IPS DF 6.9 (cell line): ENCODE measurements at places on chromosomes 6 and 20.

GRCh38 chr6:118638288-118638687 is 13.1 kb downstream of the CEP85L start:
- no peak for DNase-seq

DNA sequence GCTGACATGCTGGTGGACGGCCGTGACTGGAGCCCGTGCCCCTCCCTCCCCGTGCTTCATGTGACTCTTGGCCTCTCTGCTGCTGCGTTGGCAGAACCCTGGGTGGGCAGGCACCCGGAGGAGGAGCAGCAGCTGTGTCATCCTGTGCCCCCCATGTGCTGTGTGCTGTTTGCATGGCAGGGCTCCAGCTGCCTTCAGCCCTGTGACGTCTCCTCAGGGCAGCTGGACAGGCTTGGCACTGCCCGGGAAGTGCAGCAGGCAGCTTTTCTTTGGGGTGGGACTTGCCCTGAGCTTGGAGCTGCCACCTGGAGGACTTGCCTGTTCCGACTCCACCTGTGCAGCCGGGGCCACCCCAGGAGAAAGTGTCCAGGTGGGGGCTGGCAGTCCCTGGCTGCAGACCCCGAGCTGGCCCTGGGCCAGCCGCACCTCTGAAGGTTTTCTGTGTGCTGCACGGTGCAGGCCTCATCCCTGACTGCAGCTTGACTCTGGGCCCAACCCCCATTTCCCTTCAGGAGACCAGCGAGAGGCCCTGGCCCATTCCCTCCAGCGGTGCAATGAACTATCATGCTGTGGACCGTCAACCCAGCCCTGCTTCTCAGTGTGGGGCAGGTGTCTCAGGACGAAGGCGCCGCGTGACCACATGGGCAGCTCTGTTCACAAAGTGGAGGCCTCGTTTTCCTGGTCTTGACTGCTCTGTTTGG is 8.1 kb downstream of the NPBWR2 start:
- DNase-seq, result no peak

- no peak for DNase-seq
Observed at GRCh38 chr6:72132851-72133250, 246.5 kb downstream of the RIMS1 start.

GRCh38 chr20:52104546-52105441 is 86.8 kb downstream of the ZFP64 start:
- DNase-seq, result no peak

- DNase-seq, result no peak
Observed at GRCh38 chr6:70303034-70303525, at the start of gene COL9A1. TSS of gene COL9A1 (minus strand) at chr6:70303084. CDS start at chr6:70302924, 160 bp downstream.

DNA sequence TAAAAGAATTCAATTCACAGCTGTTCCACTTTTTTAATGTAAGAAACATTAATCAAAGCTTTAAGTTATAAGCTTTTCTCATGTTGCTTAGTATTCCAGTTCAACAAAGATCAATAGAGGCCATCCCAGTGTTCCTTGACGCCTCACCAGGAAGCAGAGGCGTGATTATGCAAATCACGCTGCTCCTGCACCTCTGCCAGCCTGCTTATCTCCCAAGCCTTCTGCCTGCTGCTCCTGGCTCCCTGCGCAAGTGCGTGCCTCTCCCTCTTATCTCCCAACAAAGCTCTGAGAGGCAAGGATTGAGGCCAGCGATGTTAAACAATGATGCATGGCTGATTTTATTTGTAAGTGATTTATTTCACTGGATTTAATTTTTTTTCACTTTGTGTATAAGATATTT is 42.8 kb downstream of the INSM1 start:
- peak; percentile 18 for DNase-seq

DNA sequence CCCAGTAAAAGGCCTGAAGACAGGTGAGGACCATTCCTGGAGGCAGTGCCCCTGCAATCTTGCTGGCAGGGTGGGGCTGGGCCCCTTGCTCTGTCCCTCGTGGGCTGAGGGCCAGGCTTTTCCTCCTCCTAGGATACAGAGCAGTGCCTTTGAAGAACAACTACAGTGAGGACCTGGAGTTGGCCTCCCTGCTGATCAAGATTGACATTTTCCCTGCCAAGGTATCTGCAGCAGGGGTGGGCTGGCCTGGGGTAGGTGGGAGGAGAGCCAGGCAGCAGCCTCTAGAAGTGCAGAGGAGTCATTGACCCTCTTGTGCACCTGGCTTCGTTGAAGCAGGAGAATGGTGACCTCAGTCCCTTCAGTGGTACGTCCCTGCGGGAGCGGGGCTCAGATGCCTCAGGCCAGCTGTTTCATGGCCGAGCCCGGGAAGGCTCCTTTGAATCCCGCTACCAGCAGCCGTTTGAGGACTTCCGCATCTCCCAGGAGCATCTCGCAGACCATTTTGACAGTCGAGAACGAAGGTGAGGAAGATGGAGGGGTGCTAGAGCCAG is 36.5 kb downstream of the PLCG1 start:
- DNase-seq, result no peak

GRCh38 chr6:164290101-164290500 is 875.6 kb downstream of the QKI start:
- no peak for DNase-seq

GRCh38 chr6:118959903-118960302 is 24.9 kb upstream of the MCM9 start:
- DNase-seq, result no peak

GRCh38 chr6:146357578-146358430 is 185.8 kb upstream of the RAB32 start:
- DNase-seq, result no peak

- no peak for DNase-seq
Observed at GRCh38 chr20:52152416-52152815, 39.2 kb downstream of the ZFP64 start.

- DNase-seq, result no peak
Observed at GRCh38 chr6:108438918-108439317, 121.8 kb upstream of the FOXO3 start.

GRCh38 chr20:13422637-13423036 is 201.6 kb downstream of the ISM1 start:
- DNase-seq, result no peak

DNA sequence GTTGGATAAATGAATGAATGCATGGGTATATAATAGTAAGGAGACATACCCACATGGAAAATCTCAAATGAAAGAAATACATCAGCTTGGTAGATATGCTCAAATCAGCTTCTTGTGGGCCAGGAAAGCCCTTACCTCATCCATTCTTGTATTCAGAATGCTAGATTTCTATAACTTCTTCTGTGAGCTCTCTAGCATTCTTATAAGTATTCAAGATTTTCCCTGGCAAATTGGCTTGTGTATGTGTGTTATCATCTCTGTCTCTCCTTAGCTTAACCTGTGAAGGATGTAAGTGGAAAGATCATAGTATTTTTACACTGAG is 100.8 kb downstream of the OR2B2 start:
- no peak for DNase-seq

- no peak for DNase-seq
Observed at GRCh38 chr6:71250099-71250602, 38.5 kb upstream of the OGFRL1 start.

DNA sequence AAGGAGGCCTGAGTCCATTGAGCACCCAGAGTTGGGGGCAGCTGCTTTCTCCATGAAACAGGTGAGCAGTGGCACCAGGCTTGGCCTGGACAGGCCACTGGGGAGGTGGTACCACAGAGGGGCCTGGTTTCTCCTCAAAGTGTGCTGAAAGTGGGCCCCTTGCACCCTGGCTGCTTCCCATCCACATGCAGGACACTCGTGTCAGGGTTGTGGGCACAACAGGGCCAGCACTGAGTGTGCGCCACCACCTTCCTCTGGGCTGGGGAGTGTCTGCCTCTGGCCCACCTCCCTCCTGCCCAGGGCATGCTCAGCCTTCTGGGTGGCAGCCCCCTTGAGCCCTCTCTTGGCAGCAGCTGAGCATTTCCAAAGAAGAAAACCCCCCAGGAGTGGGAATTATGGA is 5.2 kb upstream of the SLC22A1 start:
- no peak for DNase-seq

DNA sequence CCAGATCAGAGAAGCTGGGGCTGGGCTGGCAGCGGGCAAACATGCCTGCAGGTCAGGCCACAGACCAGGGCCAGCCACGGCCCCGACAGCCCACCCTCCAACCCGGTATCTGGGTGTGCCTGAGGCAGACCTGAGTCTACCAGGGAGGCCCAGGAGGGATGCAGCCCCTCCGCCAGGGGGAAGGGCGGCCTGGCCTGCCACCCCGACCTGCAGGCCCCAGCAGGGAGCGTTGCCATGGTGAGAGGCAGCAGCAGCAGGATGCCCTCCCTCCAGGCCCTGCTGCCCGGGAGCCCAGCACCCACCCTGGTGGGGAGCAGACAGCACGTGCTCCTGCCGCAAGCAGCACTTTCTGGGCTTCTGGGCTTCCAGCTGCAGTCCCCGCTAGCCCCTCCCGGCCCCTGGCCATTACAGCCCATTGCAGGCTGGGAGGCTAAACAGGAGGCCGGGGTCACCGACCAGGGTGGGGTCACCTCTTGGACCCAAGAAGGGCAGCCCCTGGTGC is 3.8 kb upstream of the EEF1A2 start:
- DNase-seq, result no peak

- DNase-seq, result no peak
Observed at GRCh38 chr20:30484009-30484748, 773.3 kb upstream of the DEFB115 start.

GRCh38 chr6:119590066-119590465 is 240.5 kb upstream of the MAN1A1 start:
- no peak for DNase-seq

DNA sequence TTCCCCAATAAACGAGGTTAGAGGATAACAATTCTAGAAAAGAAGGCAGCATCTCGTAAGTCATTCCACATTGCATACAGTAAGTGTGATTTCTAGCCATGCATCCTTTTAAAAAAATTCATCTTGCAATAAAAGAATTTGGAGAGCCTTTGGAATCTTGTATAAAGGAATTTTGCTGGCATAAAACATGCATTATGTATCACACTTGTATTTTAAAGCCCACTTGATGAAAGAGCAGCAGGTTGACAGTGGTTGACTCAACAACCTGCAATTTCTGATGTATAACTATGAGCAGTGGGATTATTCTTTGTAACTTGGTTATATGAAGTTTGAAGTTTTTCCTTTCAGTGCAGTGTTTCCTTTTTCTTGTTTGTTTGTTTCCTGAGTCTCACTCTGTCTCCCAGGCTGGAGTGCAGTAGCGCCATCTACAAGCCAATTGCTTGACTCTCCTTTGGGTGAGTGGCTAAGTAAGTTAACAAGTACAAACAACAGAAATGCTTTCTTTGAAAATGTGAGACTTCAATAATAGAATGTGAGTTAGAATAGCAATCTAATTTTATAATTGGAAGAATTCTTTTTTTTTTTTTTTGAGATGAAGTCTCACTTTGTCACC is 39.9 kb downstream of the JARID2 start:
- no peak for DNase-seq

- no peak for DNase-seq
Observed at GRCh38 chr6:168858926-168859325, 394.7 kb downstream of the THBS2 start.

GRCh38 chr6:150418827-150419594 is 50.2 kb downstream of the IYD start:
- peak; percentile 27 for DNase-seq

- no peak for DNase-seq
Observed at GRCh38 chr6:38273325-38273724, 366.4 kb downstream of the BTBD9 start.

DNA sequence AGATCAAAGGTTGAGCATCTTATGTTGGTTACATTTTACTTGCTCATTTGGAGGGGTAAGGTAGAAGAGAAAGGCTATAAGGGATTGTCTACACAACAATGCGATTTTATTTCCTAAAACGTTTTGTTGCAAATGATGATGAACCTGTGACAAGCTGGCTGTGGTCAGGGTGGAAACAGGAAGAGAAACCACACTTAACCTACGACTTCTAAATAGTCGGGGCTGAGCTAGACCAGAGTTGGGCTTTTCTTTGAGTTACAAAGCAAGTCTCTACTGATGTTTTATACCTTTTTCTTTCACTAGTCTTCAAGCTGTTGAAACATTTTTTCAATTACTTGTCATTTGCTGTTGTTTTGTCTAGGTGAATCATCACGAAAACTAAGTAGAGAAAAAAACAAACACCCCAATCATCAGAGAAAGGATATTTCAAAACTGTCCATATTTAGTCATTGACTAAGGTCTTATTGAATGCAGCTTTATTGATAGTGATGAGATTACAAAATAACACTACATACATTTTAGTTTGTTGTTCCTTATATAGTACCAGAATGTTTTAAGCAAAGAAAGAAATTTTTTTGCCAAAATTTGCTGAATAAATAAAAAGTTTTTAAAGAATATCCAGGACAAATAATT is 18.0 kb downstream of the KLHL31 start:
- DNase-seq, result no peak

GRCh38 chr6:159114569-159114968 is 54.6 kb upstream of the FNDC1 start:
- DNase-seq, result no peak

- DNase-seq, result no peak
Observed at GRCh38 chr20:36773107-36773596, 411 bp downstream of the DSN1 start.

- DNase-seq, result no peak
Observed at GRCh38 chr20:19361790-19362189, 149.3 kb downstream of the SLC24A3 start.

DNA sequence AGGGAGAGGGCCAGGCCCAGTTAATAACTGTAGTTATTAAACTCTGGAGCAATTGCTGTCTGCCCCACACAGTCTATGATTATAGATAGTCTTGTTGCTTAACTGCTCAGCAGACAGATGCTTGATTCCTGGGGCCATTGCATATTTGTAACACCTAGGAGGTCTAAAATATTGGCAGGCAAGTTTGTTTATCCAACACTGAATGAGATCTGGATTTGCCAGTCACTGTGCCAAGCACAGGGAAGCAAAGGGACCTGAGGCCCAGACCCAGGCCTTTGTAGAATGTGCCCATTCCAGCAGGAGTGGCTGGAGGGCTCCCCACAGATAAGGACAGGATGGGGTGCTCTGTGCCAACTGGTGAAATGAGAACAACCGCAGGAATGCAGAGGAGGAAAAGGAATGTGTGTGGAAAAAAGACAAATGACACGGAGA is 17.6 kb upstream of the ENTPD6 start:
- DNase-seq, result no peak

DNA sequence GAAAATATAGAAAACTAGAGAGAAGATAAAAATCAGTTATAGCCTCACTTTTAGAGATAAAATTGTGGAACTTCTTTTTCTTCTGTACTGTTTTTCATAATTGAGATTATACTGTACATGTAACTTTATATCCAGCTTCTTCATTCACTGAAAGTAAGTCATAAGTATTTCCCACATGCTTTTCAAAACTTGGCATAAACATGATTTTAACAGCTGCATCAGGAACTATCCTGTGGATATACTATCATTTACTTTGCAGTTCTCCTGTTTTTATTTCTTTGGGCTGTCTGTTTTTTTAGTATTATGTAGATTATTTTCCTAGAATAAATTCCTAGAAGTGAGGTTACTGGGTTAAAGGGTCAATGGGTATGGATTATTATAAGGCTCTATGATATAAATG is 14.8 kb downstream of the DSTN start:
- no peak for DNase-seq
